ENCODE measurements at places on chromosomes 7 and 10.
A peak's percentile ranks its signal among the peaks of the same experiment; 100 is the strongest.

- no peak for DNase-seq
Observed at GRCh38 chr7:91086200-91086599, 178.0 kb upstream of the FZD1 start.

DNA sequence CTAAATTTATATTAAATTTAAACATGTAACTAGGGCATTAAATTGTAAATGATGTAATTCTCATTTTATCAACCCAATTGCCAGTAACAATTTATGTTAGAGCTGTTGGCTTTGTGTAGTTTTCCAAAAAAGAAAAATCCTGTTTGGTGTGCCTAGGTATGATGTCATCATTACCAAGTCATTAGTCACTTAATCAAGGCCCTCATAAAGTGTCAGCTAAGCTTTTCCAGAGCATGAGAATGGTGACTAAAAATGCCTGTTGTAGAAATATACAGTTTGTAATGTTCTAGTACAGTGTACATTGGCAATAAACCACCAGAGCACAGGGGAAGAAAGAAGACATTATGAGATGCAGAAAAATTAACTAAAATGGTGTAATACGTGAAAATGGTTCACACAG, 593.8 kb upstream of the ANKRD30A start:
- DNase-seq = peak; percentile 62

DNA sequence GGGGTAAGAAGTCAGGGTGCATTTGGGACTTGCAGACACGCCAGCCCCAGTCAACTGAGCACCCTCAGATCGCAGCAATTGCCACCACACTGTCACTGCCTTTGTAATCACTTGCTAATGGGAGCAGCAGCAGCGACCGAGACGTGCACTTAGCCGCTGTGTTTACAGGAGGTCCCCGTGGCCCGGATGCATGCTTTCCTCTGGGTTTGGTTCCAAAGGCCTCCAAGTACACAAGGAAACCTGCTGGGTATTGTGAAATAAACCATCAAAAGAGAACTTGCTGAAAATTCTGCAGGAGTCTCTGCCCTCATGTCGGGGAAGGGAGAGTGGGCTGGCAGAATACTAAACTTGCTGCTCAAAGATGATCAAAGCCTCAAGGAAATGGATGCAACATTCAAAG, 341.7 kb downstream of the DNAJB6 start:
- DNase-seq = no peak

- DNase-seq = no peak
Observed at GRCh38 chr7:89826557-89826956, 327.7 kb upstream of the STEAP1 start.

DNA sequence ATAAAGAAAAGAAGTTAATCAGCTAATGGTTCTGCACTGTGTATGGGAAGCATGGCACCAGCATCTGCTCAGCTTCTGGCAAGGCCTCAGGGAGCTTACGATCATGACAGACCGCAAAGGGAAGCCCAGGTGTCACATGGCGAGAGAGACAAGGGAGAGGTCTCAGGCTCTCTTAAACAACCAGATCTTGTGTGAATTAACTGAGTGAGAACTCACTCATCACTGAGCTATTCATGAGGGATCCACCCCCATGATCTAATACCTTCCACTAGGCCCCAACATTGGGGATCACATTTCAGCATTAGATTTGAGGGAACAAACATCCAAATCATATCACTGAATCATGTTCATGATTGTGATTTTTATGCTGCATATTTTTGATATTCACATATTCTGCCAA, 5.8 kb downstream of the USP54 start:
- no peak for DNase-seq
